ENCODE measurements at places on chromosomes 2 and 18. TPM values are rescaled to one million over a fixed set of nuclear protein-coding genes. Genes with fewer than 3 reads are reported as not detected.

The EIF5B gene
- 19.5 TPM for total RNA-seq

The TSPYL6 gene
- total RNA-seq = not detected

The UXS1 gene
- 28.0 TPM for total RNA-seq

The COL3A1 gene
- 1,584 TPM for total RNA-seq

The ZEB2 gene
- 79.4 TPM for total RNA-seq

The SMYD1 gene
- total RNA-seq = not detected

Data from subcutaneous preadipocyte (primary cell).